ENCODE measurements at places on chromosomes 2 and 18.
A peak's percentile ranks its signal among the peaks of the same experiment; 100 is the strongest.

GRCh38 chr18:33010149-33010548, 237.3 kb upstream of the KLHL14 start:
- DNase-seq, result peak; percentile 6
- no peaks in the 10 kb centered on the region for H3K27me3 ChIP-seq
- H3K4me1 ChIP-seq, result peaks cover 19% of the 10 kb centered on the region
- H3K36me3 ChIP-seq, result no peaks in the 10 kb centered on the region

GRCh38 chr2:235268535-235268934, 225.3 kb upstream of the AGAP1 start:
- peaks cover 58% of the 10 kb centered on the region for H3K4me1 ChIP-seq
- no peak overlapping the region for H3K4me3 ChIP-seq
- H3K27ac ChIP-seq, result peak overlapping the region; percentile 91
- DNase-seq, result no peak
- no peaks in the 10 kb centered on the region for H3K36me3 ChIP-seq

GRCh38 chr18:7437870-7438269, 129.2 kb upstream of the PTPRM start:
- H3K4me3 ChIP-seq, result no peak overlapping the region
- peaks cover 42% of the 10 kb centered on the region for H3K4me1 ChIP-seq
- no peaks in the 10 kb centered on the region for H3K36me3 ChIP-seq
- no peak for DNase-seq
- no peak overlapping the region for H3K27ac ChIP-seq

- peaks cover 4% of the 10 kb centered on the region for H3K27me3 ChIP-seq
- no peak overlapping the region for H3K4me3 ChIP-seq
- H3K27ac ChIP-seq, result no peak overlapping the region
- DNase-seq, result no peak
- H3K4me1 ChIP-seq, result no peaks in the 10 kb centered on the region
Observed at GRCh38 chr2:232573771-232574435, 23.4 kb downstream of the EIF4E2 start.

- H3K4me1 ChIP-seq, result peaks cover 61% of the 10 kb centered on the region
- no peak overlapping the region for H3K4me3 ChIP-seq
Observed at GRCh38 chr2:42026272-42026671, 21.5 kb upstream of the PKDCC start.
